RPMI8226 (cell line): ENCODE measurements at places on chromosomes 7 and 10.
A peak's percentile ranks its signal among the peaks of the same experiment; 100 is the strongest.

DNA sequence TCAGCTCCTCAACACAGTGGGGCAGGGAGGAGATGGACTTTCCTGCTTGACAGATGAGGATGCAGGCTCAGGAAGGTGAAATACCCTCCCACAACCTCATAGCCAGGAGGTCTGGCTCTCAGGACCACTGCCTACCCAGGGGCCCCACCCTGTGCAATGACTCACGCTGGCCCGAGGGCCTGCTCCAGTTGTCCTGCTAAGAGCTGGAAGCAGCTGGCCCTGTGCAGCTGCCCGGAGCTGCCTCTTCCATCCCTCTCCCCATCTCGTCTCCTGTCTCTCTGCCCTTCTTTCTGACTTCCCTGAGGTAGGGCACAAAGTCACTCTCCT, 123.9 kb downstream of the ZMIZ1 start:
- no peak for DNase-seq

- DNase-seq, result no peak
These were observed 22.5 kb upstream of the UBE2H start for GRCh38 chr7:129975309-129975708.

GRCh38 chr10:130580975-130581374, 444.8 kb downstream of the GLRX3 start:
- DNase-seq, result no peak

DNA sequence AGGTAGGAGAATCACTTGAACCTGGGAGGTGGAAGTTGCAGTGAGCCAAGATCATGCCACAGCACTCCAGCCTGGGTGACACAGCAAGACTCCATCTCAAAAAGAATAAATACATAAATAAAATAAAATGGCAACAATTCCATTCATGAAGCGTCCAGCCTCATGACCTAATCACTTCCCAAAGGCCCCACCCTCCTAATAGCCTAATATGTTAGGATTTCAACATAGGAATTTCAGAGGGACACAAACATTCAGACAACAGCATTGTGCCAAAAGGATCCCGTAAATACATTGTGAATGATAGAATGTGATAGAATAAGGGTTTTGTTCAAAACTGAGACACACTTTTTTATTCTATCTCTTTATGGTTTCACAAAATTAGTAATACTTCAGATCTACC, 90.3 kb downstream of the FAM107B start:
- no peak for DNase-seq

DNA sequence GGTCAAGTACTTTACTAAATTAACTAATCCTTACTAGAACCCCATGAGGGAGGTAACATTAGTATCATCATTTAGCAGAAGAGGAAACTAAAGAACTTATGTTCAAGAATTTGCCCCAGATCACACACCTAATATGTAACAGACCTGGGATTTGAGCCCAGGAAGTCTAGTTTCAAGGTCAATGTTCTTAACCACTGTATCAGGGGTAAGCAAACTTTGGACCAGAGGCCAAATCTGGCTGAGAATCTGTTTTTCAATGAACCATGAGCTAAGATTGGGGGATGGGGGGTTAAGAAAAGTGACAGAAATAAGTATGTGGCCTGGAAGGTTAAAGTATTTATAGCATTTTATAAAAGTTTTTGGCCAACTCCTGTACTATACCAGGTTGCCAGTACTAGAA, 95.1 kb downstream of the ZNF248 start:
- no peak for DNase-seq

DNA sequence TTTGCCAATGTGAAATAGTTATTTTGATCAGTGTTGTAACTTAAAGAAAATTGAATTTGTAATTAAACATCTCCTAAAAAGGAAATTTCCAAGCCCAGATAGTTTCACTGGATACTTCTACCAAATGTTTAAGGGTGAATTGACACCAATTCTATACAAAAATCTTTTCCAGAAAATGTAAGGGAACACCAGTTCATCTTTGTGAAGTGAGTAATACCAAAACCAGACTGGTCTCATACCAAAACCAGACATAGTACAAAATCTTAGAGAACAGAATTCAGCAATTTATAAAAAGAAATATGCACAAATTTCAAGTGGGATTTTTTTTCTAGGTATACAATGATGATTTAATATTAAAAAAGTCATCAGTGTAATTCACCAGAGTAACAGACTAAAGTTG, 86.0 kb upstream of the ZNF32 start:
- no peak for DNase-seq

- no peak for DNase-seq
These were observed 144.2 kb downstream of the BMS1 start for GRCh38 chr10:42926843-42927242.

DNA sequence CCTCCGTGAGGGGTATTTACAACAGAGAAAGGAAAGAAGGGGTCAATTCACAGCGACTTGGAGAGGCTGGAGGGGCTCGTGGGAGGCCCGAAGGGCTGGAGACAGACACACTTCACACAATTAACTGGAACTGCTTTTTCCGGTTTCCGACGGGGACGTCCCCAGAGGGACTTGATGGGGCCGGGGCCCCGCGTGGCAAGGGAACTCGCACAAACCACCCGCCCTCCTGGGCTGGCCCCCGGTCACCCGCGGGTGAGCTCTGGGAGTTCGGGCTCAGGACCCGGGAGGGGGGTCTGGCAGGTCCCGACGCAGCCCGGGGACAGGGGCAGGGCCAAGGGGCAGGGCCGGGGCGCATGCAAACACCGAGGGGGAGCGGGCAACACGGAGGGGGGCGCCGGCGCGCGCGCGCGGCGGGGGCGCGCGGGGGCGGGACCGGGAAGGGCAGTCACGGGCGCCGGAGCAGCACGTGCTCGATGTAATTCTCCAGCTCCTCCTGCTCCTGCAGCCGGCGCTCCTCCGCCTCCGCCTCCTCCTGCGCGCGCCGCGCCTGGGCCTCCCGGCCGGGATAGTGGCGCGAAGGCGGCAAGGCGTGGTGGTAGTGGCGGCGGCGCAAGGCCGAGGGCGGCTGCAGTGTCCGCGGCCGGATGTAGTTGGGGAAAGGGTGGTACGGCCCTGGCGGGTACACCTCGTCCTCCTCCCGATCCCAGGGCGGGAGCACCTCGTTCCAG, 2.7 kb downstream of the VGF start:
- DNase-seq, result peak; percentile 65

- no peak for DNase-seq
These were observed 10.1 kb upstream of the GDF10 start for GRCh38 chr10:47289921-47290320.

GRCh38 chr7:12287901-12288300, 76.8 kb downstream of the TMEM106B start:
- no peak for DNase-seq

DNA sequence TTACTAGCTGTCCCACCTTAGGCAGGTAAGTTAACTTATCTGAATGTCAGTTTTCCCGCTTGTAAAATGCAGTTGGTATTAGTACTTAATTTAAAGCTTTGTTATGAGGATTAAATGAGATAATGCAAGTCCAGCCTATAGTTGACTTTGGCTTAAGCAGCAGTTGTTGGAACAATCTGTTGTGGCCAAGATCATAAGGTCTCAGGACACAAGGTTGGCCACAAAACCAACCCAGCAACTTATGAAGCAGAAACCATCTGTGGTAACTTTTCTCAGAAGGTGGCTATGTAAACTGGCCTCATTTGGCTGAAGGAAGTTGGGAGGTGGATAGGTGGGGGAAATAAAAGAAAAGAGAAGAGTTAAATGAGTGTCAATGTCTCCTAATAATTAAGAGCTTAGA, 29.4 kb downstream of the ENTPD1 start:
- DNase-seq, result no peak

- no peak for DNase-seq
These were observed 4.4 kb downstream of the GPR37 start for GRCh38 chr7:124761164-124761715.

DNA sequence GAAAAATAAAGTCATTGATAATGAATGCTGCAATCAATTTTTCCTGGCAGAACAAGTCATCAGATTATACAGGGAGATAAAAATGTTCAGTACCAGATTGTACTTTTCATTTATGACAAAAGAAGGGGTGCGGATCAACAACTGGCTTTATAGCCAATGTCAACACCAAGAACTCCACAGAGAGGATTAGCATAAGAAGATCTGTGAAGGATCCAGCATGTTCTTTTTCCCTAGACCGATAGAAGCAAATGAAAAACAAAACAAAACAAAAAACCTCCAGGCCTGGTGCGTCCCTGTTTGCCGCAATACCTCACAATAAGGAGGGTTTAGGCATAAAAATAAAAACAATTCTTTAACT, 34.7 kb upstream of the PRKAR2B start:
- no peak for DNase-seq
